NCI-H1417 treated with DMSO at 0.1 percent for 48 hours (cell line): ENCODE measurements at places on chromosomes 5 and 9.

GRCh38 chr5:129410488-129410887 is 49.6 kb upstream of the ADAMTS19 start:
- DNase-seq: no peak

DNA sequence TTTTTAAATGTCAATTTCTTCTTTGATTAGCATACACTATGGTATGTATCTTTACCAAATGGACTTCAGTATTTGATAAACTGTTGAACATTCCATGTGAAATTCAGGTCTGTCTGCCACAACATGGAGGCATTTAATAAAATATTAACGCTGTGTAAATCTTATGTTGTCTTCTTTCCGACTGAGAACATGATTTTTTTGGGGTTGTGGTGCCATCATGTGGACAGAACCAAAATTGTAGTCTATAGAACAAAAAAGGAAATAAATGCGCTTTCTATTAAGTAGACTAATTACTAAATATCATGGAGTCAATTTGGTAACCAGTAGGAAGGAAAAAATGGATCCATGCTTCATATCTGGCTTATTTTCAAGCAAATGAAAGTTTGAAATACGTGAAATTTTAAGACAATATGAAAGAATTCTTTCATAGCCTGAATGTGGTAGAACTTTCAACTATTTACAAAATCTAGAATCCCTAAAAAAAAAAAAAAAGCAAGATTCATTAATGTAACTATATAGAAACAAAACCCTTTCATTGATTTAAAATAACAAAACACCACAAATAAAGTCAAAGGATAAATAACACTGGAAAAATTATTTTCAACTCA is 2.8 kb upstream of the PLK2 start:
- DNase-seq: no peak

DNA sequence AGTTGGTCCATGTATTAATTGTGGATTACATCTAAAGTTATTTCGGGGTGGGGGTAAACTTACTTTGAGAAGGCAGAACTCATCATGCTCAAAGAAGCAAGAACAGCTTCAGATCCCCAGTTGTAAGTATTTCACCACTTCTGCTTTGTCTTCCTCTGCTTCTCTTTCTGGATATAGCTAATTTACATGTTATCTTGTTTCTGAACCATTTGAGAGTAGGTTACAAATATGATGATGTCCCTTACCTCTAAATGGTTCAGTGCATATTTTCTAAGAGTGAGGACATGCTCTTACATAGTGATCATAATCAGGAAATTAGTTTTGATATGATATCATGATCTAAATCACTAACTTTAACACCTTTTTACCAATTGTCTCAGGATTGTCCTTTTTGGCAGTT is 11.9 kb downstream of the TRIO start:
- DNase-seq: no peak

DNA sequence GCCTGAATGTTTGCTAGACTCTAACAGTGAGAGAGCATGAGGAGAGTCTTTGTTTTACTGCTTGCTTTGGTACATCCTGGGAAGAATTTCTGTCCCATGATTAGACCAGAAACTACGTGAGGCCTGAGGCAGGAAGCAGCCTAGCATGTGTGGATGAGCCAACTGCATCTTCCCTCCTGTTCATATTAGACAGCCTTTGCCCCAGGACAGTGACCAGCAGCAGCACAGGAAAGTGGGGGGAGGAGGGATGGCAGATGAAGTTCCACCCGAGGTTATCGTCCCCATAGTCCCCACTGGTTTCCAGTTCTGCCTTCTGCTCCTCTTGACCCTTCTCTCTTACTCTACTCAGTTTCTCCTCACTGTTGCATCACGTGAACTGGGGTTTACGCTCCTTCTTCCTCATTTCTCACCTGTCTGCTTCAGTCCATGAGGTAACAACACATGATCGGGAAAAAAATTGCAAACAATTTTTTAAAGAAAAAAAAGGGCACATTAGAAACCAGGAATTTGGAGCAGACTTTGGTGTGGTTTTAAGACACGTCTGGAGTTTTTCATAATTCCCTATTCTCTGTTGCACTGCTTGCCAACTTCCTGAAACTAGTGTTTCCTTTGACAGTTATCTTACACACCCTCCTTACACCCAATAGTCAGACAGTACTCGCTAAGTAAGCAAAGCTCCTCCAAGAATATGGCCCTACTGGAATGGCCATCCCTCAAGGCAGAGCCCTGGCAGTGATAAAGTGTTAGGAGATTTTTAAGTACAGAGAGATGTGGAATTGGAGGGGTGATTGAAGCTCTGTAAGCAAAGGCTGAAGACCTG is 84.1 kb downstream of the SNX18 start:
- DNase-seq: no peak

DNA sequence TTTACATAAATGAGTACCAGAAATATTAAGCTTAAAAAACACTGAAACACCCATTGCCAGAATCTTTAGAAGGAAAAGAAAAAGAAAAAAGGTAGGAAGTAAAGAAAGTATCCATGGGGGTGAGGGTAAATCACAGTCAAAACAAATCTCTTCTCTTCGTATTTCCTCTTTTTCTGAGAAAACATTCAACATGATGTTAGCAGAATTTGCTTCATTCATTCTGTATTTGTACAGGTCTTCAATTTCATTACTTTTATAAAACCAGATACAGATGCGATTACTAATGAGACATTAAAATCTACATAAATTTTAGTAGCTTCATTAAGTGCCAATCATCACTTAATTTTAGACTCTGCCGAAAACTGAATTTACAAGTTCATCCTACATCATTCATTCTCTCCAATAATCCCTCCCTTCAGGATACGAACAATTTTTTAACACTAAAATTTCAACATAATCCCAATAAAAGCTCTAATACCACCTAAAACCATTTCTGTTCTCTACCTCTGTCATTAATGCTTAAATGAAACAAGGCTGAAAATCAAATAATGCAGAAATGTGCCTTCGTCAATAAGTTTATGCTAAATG is 7.0 kb downstream of the NR3C1 start:
- DNase-seq: no peak

DNA sequence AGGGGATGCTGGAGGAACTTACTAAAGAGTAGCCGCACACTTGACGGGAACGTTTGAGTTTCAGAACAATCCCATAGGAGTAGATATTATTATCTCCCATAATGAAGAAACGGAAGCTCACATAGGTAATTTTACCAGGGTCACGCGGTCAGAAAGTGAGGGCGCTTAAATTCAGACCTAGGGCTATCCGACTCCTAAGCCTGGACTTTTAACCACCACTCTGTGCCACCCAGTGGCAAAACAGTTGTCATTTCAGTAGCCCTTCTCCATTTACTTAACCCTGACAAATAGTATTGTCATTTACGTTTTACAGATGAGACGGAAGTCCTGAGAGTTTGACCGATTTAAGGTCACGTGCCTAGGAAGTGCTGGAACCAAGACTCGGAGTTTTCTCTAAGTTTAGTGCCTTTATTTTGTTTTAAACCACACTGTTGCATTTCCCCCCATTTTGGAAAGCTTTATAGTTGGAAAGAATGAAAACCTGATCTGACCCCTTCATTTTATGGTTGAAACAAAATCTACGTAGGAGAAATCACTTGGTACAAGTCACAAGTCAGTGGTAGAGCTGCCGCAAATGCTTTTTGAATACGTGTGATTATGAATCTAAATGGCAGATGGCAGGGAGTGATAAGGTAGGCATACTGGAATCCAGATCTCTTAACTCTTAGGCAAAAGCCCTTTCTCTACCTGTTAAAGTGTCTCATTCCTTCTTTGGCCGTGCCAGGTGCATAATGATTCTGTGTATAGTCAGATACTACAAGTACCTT is 650 bp downstream of the MRRF start:
- DNase-seq: no peak

- no peak for DNase-seq
Observed at GRCh38 chr5:135739383-135739981, 95.0 kb upstream of the SLC25A48 start.

GRCh38 chr5:122937914-122938313 is 92.5 kb downstream of the SNX24 start:
- no peak for DNase-seq

- DNase-seq: no peak
Observed at GRCh38 chr9:32707326-32707725, 71.9 kb upstream of the TAF1L start.

DNA sequence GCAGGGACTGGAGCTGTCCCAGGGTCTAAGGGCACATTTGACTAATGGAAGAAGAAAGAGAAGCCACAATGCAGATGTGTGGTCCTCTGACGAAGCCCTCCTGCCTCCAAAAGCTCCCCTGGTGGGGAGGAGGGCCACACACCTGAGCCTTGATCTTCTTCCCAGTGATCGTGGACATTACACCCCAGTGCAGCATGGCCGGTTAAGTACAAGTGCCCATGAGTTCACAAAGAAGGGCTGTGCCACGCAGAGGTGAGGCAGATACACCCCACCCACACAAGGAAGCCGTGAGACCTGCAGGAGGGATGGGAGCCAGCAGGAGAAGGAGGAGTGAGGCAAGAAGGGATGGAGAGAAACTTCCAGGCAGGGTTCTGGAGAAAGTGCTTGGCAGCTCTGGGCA is 199.0 kb upstream of the MVB12B start:
- DNase-seq: no peak

- no peak for DNase-seq
Observed at GRCh38 chr5:123455640-123456039, 32.4 kb upstream of the CEP120 start.

DNA sequence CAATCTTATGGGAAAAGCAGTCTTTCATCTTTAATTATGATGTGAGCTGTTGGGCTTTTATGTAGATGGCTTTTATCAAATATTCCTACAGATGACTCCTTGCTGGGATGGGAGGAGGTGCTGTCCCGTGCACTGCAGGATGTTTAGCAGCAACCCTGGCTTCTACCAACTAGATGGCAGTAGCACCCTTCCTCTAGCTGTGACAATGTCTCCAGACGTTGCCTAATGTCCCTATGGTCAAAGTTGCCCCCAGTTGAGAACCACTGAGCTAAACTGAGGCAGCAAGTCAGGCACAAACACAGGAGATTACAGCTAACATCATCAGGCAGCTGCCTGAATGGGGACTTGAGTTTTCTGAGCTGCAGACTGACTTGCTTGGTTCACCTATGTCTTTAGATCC is 401.9 kb upstream of the PDE4D start:
- DNase-seq: no peak

DNA sequence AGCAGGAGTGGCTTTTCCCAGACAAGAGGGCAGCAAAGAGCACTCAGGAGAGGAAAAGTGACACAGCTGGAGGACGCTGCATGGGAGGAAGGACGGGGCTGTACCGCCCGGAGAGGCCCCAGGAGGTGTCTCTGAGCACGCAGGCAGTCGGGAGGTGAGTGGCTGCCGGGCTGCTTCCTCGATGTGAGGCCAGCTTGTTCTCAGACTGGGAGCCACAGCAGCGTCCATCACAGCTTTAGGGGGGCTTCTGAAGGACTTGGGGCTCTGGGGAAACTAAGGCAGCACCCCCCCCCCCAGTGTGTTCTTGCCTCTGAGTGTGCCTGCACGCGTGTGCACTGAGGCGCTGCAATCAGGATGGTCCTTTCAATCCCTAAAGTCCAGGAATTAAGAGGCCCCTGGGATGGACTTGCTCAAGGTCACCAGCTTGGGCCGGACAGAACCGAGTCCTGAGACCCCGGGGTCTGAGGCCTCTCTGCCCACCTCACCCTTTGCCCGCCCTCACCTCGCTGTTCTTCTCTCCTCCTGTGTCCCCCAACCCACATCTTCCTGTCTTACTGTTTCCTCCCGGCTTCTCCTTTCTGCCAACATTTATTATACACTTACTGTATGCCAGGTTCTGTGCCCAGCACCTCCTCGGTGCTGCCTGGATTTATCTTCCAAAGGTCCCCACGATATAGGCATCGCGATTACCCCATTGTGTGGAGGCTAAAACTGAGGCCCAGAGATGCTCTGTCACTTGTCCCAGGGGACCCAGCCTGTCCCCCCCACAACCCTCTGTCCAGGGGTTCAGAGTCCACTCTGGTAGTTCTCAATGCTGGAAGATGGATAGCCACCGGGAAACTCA is 32.9 kb downstream of the FAM163B start:
- DNase-seq: no peak

DNA sequence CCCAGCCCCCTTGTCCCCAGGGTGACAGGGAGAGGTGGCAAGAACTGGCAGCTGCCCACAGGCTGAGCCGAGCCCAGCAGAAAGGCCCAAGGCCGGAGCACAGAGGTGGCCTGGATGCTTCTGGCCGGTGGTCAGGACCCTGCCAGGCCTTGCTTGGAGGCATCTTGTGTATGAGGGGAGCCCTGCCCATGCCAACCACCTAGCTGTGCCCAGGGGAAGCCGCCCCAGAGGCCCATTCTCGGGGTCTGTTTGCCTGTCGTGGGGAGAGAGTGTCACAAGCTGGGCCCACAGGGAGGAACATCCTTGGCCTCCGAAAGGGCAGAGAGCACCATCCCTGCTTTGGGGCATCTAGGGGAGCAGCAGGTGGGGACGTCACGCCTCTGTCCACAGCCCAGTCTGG is 10.0 kb downstream of the NKD2 start:
- no peak for DNase-seq

DNA sequence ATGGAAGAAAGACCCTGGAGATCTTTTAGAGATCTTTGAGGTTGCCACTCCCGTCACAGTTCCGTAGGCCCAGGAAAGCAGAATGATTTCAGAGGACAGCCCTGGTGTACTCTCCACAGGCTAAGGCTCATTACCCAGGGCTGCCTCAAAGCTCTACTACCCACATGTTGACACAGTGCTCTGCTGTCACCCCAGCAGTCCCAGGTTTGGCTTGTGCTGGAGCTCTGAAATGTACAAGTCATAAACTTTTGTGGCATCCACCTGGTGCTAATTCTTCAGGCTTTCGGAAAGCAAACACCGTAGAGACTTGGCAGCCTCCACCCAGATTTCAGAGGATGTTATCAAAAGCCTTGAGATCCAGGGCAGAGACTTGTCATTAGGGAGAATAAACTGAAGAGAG is 136.5 kb downstream of the MTRR start:
- DNase-seq: no peak

DNA sequence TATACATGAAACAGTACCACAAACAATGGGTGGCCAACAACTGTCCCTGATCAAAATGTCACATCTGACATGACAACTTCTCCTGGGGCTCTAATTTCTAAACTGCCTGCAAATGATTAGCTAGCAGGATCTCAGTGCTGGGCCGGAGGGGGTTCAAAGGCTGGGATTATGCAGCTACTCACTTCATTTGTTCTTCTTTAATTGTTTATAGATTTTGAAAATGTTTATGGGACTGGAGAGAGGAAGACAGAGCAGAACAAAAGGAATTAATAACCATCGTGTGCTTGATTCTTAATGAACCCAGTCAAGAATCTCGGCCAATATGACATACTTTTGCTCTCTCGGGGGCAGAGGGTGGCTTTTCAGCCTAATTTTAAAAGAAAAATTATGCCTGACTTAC is 313.6 kb downstream of the NSG2 start:
- no peak for DNase-seq

- DNase-seq: no peak
Observed at GRCh38 chr5:137332296-137332695, 166.8 kb downstream of the SPOCK1 start.
